Stimulated activated memory B cell treated with anti-CD40 and anti-IgM and Interleukin-4, amounts not matched to agents 10 μg/mL and 1 μg/mL and 100 μg/mL, for 72 hours (primary cell): ENCODE measurements at places on chromosomes 11 and 22.
A peak's percentile ranks its signal among the peaks of the same experiment; 100 is the strongest.

GRCh38 chr11:44133335-44133946 is 38.0 kb downstream of the EXT2 start:
- ATAC-seq, result no peak

DNA sequence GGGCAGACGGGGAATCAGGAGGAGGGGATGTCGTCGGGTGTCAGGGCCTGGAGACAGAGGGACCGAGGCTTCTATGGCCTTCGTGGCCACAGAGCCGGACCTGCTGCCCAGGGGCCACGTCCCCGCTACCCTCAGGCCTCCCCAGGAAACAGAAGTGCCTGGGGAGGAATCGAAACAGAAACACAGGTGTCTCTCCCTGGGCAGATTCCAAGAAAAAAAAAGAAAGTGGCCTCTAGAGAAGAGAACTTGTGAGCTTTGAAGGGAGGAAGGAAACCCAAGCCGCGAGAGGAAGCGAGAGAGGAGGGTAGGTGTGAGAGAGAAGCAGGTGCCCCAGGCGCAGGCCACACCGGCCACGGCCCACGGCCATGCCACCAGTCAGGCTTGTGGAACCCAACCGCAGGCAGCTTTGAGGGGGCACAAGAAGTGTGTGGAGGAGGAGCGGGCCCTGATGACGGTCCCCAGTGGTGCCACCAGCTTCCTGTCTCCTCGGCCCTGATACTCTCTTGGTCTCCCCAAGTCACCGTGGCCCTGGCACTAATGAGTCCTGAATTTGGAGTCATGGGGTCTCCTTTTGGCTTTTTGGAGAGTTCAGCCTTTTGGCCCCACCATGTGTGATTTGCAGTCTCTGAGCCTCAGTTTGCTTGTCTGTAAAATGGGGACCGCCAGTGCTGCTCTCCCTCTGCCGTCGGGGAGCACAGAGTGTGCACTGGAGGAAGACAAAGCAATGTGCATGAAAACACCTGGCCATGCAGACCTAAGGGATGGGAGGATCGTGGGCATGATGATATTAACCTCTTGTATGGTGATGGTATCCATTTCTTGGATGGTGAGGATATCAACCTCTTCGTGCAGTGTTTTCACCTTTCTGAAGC is 25.2 kb downstream of the LIF start:
- peak; percentile 79 for ATAC-seq

GRCh38 chr11:44680982-44681597 is 45.7 kb upstream of the TSPAN18 start:
- peak; percentile 12 for ATAC-seq

DNA sequence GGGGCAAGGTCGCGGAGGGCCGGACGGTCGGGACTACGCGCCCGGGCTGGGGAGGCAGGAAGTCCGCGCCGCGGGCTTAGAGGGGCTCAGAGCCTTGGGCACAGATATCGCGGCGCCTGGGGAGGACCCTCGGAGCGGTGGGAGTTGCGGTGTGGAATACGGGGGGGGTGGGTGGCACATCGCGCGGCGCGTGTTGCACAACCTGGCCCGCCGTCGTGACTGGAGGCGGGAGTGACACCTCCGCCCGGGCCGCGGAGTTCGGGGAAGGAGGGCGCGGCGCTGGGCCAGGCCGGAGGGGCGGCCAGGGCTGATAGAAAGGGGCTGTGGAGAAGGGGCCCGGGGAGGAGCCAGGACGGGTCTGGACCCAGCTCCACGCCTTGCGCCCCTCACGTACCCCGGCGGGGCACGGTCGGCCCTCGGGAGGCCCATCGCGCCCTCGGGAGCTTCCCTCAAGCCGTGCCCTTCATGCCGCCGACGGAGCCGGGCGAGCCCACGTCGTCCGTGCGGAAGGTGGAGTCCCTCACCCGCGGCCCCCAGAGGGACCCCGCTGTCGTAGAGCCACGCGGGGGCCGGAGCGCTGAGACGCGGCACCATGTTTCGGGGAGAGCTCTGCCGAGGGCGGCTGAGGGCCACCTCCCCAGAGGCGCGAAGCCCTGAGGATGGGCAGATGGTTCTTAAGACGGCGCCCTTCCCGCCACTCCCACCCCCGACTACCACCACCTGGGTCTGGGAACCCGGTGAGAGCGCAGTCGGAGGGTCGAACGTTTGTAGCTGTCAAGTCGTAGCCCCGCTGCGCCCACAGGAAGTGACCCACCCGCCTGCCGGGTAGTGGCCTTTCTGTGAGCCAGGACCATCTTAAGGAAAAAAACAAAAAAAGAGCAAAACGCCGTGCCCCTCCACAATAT is 729 bp downstream of the IL17RA start:
- peak; percentile 48 for ATAC-seq

GRCh38 chr22:25080855-25081254 is 118.8 kb upstream of the CRYBB3 start:
- ATAC-seq, result no peak

DNA sequence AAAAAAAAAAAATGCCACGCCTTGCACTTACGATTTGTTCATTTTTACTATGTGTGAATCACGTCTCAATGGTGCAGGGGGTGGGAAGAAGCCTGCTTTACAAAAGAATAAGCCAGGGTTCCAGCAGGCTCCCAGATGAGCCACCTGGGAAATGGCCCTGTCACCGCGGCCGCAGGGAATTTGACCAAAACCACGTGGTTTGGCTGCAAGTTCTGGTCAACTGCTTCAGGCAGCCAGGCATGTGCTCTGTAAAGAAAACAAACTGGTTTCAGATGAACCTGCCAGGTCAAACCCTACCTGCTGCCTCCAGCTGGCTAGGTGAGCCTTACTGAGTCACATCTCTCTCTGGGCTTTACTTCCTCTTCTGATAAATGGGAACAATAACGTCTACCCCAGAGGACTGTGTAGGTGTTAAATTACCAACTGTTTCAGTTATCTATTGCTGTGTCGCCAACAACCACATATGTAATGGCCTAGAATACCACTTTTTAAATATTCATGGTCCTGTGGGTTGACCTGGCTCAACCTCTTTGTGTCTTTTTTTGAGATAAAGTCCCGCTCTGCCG is 30.5 kb upstream of the GCAT start:
- peak; percentile 90 for ATAC-seq

- peak; percentile 98 for ATAC-seq
Observed at GRCh38 chr11:108199446-108200321, 22.8 kb downstream of the NPAT start.

- ATAC-seq, result no peak
Observed at GRCh38 chr11:1650918-1651262, 21.3 kb downstream of the KRTAP5-5 start.

DNA sequence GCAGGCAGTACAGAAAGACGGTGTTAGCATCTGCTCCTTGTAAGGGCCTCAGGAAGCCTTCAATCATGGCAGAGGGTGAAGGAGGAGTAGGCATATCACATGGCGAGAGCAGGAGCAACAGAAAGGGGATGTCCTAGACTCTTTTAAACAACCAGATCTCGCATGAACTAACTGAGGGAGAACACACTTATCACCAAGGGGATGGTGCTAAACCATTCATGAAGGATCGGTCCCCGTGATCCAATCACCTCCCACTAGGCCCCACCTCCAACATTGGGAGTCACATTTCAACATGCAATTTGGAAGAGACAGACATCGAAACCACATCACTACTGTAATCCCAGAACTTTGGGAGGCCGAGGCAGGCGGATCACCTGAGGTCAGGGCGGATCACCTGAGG is 39.9 kb upstream of the LIPT2 start:
- no peak for ATAC-seq

DNA sequence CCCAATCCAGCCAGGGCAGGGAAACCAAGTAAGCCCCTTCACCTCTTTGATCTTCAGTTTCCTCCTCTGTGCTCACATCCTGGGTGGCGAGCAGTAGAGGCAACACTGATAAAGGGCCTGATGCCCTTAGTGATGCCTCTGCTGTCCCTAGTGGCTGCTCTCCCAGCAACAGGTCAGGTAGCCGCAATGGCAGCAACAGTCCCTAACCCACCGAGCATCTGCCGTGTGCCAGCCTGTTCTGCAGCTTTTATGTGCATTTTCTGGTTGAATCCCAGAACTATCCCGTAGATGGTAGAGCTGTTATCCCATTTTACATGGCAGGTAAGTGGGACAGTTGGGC is 5.2 kb downstream of the SCYL1 start:
- ATAC-seq, result no peak

- no peak for ATAC-seq
Observed at GRCh38 chr11:57485217-57485990, 25.1 kb downstream of the RTN4RL2 start.

DNA sequence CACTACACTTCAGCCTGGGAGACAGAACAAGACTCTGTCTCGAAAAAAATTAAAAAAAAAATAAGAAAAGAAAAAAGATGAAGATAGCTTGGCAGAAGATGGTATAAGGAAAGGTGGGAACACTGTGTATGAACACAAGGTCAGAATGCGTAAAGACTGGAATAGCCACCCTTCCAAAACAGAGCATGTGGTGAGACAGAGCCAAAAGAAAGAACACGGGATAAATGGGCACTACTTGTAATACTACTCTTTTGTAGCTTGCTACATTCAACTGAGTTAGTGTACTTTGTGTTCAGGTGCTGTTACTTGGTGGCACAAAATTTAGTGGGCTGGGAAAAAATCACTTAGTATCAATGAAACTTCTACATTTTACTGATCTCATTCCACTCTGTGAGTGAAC is 628.6 kb upstream of the KIRREL3 start:
- ATAC-seq, result no peak

- no peak for ATAC-seq
Observed at GRCh38 chr11:94832604-94833235, 64.6 kb downstream of the AMOTL1 start.

- no peak for ATAC-seq
Observed at GRCh38 chr11:125264100-125265022, 99.8 kb downstream of the PKNOX2 start.

GRCh38 chr11:125942771-125943428 is 2.9 kb upstream of the VSIG10L2 start:
- ATAC-seq, result no peak

DNA sequence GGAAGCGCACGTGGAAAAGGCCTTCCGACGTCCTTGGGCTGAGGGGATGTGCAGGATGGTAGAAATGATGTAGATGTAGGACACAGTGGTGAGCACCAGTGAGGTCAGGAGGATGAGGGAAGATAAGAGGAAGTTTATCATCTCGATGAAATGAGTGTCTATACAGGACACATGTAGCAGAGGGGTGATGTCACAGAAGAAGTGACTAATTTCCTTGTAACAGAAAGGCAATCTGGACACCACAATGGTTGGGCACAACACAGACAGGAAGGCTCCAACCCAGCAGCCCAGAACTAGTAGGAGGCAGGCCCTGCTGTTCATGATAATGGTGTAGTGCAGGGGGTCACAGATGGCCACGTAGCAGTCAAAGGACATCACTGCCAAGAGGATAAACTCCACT is 35.0 kb upstream of the OR6M1 start:
- ATAC-seq, result no peak

DNA sequence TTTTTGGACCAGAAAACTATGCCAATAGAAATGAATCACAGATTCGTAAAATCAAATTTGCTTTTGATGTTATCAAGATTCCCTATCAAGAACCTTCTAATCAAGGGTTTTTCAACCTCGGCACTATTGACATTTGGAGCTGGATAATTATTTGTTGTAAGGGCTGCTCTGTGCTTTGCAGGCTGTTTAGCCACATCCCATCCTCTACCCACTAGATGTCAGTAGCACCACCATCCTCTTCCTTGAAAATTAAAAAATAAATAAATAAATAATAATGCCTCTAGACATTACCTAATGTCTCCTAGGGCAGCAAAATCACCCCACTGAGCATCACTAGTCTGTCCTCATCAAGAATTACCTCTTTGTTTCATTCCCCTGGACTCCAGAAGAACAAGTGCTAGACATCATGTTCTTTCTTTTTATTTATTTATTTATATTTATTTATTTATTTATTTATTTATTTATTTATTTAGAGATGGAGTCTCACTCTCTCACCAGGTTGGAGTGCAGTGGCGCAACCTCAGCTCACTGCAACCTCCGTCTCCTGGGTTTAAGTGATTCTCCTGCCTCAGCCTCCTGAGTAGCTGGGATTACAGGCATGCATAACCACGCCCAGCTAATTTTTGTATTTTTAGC is 744.7 kb downstream of the KCNA4 start:
- ATAC-seq, result no peak

DNA sequence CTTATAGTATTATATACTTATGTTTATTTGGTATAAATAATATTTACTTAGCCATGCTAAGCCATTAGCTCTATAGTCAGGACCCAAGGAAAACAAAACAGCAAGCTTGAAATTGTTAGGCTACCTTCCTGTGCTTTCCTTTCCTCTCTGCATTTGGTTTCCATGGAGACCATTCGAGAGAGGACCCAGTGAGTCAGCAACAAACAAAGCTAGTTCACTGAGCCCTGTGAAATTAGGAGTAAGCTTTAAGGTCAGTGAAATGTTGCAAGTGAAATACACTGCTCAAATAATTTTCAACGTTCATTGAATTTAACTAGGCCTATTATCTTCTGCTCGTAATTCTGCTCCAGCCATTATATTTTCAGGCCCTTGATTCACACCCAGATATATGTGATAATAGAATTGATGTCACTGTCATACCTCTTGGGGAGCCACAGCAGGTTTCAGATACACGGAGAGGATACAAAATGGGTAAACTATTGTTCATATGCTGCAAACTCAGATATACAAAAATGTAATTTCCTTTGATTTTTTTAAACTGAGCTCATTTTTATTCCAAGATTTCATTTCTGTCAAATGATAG is 9.1 kb upstream of the OR10D3 start:
- ATAC-seq, result no peak

DNA sequence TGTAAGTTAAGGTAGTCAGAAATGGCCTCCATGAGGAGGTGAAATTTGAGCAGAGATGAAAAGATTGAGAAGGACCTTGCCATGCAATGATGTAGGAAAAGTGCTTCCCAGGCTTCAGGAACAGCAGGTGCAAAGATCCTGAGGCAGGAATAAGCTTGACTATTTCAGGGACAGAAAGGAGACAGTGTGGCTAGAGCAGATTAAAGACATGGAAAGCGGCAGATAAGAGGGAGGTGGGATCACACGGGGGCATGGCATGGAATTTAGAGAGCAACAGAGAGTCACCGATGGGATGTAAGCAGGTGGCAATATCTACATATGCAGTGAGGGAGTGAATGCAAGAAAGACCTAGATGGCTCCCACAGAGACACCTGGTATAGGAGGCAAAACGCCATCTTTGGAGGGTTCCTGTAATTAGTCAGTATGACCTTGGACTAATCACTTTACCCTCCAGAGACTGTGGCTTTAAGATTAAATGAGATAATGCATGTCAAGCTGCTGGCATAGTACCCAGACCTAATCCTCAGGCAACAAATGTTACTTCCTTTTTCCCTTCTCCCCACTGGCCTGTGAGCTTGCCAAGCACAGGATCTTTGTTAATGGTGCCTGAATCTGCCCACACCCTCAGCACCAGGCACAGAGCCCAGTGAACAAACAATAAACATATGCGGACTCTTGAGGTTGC is 24.6 kb upstream of the ACER3 start:
- no peak for ATAC-seq

DNA sequence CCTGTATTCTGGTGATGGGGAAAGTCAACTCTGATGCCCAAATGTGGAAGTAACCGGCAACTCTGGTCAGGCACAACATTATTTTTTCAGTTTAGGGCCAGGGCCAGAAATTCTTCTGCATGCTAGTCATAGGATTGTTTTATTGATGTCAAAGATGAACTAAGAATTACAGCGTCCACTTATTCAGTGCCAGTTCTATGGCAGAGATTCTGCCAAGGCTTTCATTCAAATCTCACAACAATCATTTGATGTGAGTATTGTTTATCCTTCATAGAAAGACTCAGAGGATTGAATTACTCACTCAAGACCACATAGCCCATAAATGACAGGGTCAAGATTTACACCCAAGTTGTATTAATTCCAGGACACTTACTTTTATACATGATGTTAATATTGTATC is 87.7 kb downstream of the TMPRSS5 start:
- no peak for ATAC-seq
